ENCODE measurements at places on chromosomes 1 and 21.
A peak's percentile ranks its signal among the peaks of the same experiment; 100 is the strongest.

DNA sequence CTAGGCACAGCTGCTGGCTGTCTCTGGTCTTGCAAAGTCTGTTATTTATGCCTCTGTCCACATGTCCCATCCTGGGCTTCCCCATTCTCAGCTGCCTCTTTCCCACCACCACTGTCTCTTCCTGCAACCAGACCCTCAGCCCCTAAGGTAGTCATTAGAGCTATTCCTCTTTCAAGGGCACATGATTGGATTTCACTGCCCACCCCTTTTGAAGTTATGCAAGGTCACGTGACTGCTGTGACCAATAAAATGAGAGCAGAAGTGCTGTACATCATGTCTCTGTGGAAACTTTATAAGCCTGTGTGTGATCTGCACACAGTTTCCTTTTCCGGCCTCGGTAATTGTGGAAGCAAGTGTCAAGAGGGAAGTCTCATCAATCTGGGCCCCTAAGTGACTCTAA is 136.6 kb upstream of the HMGB4 start:
- no peak for DNase-seq

DNA sequence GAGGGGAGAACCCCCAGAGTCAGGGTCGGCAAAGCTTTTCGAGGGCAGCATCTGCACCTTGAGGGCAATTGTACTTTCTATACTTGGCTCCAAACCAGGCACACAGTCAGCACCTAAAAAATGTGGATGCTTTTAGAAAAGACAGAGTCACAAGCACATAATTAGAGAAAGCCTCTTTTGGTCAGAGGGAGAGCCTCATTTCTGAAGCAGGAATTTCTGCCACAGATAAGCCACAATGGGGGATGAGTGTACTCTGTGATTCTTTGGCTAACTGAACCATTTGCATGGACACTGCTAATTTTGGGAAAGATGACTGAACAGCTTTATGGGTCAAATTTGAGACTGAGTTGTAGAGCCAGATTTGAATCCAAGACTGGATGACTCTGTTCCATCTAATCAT is 635.7 kb downstream of the KIF26B start:
- no peak for DNase-seq

GRCh38 chr1:215830226-215830810 is 263.2 kb downstream of the KCTD3 start:
- DNase-seq: no peak

GRCh38 chr1:33402206-33402605 is 28.7 kb downstream of the PHC2 start:
- DNase-seq: no peak

DNA sequence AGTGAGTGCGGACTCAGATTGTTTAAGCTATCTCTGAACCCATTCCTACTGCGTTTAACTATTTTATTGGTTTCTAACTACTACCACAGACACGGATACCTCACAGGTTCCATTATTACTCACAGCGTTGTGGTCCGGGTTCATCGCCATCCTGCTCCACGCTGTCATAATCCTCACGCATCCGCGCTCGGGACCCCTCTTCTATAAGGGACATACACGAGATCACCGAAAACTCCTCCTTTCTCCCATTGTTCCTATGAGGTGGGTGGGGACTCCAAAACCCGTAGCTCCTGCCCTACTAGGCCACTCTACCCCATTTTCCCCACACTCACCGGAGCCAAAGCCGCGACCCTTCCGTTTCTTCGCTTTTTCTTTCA is 610 bp downstream of the RBM8A start:
- no peak for DNase-seq

DNA sequence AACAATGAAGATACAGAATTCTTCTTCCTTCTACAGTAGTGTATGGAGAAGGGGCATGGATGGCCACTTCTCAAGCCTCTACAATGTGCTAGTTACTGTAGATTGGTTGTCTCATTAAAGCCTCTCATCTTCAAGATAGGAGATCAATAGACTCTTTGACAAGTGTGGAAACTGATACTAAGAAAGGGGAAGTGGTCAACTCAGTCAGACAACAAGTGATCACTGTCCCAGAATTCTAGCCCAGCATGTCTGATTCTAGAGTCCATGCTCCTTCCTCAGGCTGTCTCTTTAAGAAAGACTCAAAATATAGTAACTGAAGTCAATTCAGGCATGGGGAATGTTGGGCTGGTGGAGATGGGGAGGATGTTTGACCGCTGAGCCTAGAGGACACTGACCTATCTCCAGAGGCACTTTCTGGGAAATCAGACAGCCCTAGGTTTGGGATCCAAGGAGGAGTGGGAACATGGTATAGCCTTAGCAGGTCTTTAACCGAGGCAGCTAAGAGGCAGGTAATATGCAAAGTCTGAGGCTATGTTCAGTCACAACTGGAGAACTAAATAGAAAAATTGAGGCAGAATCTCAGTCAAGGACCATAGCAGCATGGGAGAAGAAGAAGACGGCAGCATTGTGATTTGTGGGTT is 39.3 kb upstream of the EYA3 start:
- DNase-seq: no peak

- no peak for DNase-seq
Observed at GRCh38 chr1:101165532-101165931, 71.3 kb upstream of the S1PR1 start.

DNA sequence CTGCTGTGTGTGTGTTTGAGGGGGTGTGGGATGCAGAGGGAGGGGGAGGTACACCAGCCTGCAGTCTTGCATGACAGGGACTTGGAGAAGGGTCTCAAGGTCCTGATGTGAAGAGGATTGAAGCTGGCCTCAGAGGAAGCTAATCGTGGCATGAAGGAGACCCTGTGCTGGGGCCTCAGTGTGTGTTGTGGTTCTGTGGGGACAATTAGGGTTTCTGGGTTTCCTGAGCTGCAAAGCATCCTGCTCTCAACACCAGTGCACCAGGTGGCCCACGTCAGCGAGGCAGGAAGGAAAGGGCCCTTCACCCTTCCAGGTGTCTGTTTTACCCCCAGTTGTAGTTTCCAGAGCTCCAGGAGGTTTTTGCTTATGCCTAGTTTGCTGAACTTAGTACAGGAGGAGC is 52.8 kb downstream of the TENT5C start:
- no peak for DNase-seq

DNA sequence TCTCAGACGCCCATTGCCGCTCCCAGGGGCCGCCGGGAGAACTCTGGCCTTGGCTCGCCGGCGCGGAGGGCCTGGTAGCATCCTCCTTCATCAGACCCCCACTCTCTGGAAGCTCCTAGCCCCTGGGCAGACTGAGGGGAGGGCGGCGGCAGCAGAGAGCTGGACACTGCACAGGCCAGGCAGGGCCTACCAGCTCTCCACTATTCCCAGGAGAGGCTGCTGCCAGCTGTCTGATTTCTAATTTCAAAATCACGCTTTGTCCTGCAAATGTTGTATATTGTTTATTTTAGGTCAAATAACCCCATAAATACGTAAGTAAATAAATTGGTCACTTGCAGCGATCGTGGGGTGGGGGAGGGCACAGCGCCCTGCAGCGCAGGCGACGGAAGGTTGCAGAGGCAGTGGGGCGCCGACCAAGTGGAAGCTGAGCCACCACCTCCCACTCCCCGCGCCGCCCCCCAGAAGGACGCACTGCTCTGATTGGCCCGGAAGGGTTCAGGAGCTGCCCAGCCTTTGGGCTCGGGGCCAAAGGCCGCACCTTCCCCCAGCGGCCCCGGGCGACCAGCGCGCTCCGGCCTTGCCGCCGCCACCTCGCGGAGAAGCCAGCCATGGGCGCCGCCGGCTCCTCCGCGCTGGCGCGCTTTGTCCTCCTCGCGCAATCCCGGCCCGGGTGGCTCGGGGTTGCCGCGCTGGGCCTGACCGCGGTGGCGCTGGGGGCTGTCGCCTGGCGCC is at the start of gene MTARC1:
MTARC1 (plus strand) TSS at position 577 of the 732 bp plus-strand sequence; CDS start at position 609, 32 bp downstream.
- DNase-seq: peak; percentile 96

DNA sequence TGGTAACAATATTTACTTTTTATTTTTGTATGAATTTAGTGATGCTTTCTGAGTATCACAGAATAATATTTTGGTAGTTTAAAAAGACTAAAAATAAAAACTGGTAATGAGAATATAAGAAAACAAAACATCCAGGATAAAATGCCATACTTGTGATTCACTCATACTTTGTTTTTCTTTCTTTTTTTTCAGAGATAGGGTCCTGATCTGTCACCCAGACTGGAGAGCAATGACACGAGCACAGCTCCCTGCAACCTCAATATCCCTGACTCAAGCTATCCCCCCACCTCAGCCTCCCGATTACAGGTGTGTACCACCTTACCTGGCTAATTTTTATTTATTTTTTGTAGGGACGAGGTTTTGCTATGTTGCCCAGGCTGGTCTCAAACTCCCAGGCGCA is 64.2 kb upstream of the ADAM30 start:
- DNase-seq: no peak

- no peak for DNase-seq
Observed at GRCh38 chr1:32180186-32181060, 948 bp downstream of the TXLNA start.

- DNase-seq: peak; percentile 39
Observed at GRCh38 chr1:167679714-167680113, 42.1 kb upstream of the MPZL1 start.

DNA sequence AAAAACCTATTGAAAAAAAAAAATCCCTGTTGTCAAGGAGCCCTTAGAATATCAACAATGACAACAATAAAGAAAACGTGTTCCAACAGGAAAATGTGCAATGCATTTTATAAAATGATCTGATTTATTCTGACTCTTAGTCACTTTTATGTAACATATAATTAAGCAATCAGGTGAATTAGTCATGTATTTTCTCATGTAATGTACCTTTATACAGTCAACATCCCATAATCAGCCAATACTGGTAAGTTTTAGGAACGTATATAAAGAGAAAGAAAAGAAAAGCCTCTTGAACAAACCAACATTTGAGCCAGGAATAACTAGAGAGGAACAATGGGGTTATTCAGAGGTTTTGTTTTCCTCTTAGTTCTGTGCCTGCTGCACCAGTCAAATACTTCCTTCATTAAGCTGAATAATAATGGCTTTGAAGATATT is at the start of gene CLCA4:
CLCA4 (plus strand) TSS at position 292 of the 435 bp plus-strand sequence; CDS start at position 334, 42 bp downstream.
- no peak for DNase-seq

DNA sequence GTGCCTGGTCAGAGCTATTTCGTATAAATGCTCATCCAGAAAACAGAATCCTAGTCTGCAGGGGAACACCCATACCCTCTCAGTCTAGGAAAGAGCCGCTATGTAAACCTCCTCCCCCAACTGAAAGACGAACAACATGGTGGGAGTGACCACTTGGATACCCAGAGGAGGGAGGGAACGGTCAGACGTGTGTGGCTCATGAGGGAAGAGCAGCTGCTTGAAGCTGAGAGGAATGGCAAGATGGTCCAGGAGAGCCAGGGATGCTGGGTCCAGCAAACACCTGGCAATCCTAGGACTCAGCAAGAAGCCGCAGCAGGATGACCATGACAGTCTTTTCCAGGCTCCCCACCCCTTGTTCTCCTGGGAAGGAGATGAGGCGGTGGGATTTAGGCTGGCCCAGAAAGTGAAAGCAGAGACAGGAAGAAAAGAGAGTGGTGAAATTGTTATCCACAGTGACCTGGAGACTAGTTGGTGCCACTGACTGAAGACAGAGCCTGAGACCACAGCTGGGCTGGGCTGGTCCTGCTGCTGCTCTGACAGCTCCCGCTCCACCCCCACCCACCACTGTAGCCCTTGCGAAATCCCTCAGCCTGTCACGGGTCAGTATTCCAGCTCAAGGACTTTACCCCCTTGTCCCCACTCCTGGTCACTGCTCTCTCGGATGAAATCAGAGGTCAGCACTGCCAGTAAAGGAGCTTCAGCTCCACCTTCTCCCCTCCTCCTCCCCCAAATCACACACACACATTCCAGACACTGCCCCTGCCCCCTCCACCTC is 3.6 kb downstream of the CERS2 start:
- DNase-seq: peak; percentile 88

GRCh38 chr1:228944935-228945371 is 209.7 kb downstream of the RHOU start:
- no peak for DNase-seq

DNA sequence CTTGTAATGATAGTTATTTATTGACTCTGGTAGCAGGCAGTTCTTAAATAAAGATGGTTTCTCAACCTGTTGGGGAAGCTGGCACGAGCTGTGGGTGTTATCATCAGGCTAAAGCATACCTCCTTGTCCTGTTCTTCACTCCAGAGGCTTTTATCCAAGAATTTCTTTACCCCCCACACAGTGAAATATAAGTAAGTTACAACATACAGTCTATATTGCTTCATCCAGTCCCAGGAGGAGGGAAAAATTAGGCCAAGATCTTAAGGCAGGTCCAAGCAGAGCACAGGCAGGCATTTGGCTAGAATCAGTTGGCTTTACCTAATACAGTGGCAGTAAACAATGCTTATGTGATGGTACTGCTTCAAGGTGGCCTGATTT is 6.3 kb downstream of the TMEM81 start:
- no peak for DNase-seq

- peak; percentile 81 for DNase-seq
Observed at GRCh38 chr1:248862998-248863881, 4.4 kb upstream of the ZNF692 start.

DNA sequence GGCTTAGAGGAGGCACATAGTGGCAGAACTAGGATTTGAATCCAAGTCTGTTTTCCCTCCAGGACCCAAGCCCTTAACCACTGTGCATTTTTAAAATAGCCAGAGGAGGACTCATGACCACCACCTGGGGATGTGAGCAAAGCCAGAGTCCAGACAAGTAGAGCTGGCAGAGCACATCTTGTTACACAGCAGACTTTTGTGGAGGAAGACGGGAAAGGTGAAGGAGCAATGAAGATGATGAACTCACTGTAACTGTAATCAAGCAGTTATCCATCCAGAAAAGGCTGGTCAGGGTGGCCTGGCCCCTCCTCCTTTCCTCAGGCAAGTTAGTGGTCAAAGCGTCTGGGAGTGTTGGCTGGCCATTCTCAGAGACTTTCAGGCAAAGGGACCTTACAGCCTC is 50.9 kb downstream of the SLC44A3 start:
- DNase-seq: no peak

DNA sequence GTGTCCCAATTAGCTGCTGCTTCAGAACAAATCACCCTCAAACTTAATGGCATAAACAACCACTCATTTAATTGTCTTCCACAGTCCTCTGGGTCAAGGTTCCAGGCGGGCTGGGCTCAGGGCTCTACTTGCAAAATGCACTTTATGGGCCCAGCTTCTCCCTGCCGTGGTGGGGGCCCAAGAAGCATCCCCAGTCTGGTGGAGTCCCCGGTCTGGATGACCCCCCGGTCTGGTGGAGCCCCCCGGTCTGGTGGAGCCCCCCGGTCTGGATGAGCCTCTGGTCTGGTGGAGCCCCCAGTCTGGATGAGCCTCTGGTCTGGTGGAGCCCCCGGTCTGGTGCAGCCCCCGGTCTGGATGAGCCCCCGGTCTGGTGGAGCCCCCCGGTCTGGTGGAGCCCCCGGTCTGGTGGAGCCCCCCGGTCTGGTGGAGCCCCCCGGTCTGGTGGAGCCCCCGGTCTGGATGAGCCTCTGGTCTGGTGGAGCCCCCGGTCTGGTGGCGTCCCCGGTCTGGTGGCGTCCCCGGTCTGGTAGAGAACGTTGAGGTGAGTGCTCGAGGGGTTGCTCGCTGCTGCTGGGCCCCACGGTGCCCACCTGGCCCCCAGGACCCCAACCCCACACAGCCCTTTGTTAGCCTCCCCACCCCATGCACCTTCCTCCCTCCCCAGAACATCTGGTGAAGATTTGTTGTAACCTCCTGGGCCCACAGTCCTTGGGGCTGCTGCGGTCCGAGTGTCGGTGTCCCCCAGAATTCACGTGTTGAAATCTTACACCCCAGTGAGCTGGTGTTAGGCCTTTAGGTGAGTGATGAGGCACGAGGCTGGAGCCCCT is 33.8 kb downstream of the POFUT2 start:
- DNase-seq: no peak
